Cardiac muscle cell (in vitro differentiated cells and primary cell): ENCODE measurements at places on chromosomes 4 and X. TPM values are rescaled to one million over a fixed set of nuclear protein-coding genes. Genes with fewer than 3 reads are reported as not detected.

Gene SMIM31
- not detected in 2 replicates for polyA plus RNA-seq

Gene ADH1C
- polyA plus RNA-seq = not detected in 2 replicates

Gene FGF5
- 0.97 and 2.0 TPM in 2 replicates for polyA plus RNA-seq

Gene GDPD2
- polyA plus RNA-seq = not detected in 2 replicates

Gene FAM241A
- 4.3 and 4.7 TPM in 2 replicates for polyA plus RNA-seq

Gene CENPE
- polyA plus RNA-seq = 3.5 and 19.2 TPM in 2 replicates

Gene ETFDH
- polyA plus RNA-seq = 21.7 and 24.9 TPM in 2 replicates

Gene STAP1
- 0.10 TPM in 1 of 2 replicates, not detected in the other for polyA plus RNA-seq

Gene ELF4
- polyA plus RNA-seq = 0.88 and 1.3 TPM in 2 replicates

Gene ERAS
- polyA plus RNA-seq = 0.17 TPM in 1 of 2 replicates, not detected in the other

Gene RS1
- polyA plus RNA-seq = 0.14 TPM in 1 of 2 replicates, not detected in the other

Gene SHOX
- polyA plus RNA-seq = not detected in 2 replicates

Gene RNF212
- 1.7 and 7.1 TPM in 2 replicates for polyA plus RNA-seq

Gene KLHL15
- 3.5 and 8.4 TPM in 2 replicates for polyA plus RNA-seq

Gene RTL9
- polyA plus RNA-seq = 0.39 and 0.88 TPM in 2 replicates

Gene EDA
- 0.52 and 0.56 TPM in 2 replicates for polyA plus RNA-seq

Gene ANKRD50
- 8.9 and 10.4 TPM in 2 replicates for polyA plus RNA-seq

Gene EGFL6
- 0.12 TPM in 1 of 2 replicates, not detected in the other for polyA plus RNA-seq

Gene CLNK
- polyA plus RNA-seq = not detected in 2 replicates

Gene UNC5C
- polyA plus RNA-seq = 11.0 and 13.4 TPM in 2 replicates

Gene KLKB1
- not detected in 2 replicates for polyA plus RNA-seq

Gene GYPB
- polyA plus RNA-seq = 0.37 and 0.43 TPM in 2 replicates

Gene PCDH18
- polyA plus RNA-seq = 2.2 and 2.5 TPM in 2 replicates

Gene RBMXL3
- not detected in 2 replicates for polyA plus RNA-seq

Gene GNRHR
- polyA plus RNA-seq = 0.22 TPM in 1 of 2 replicates, not detected in the other

Gene ATP8A1
- 5.0 and 7.6 TPM in 2 replicates for polyA plus RNA-seq

Gene ITGB1BP2
- polyA plus RNA-seq = 60.4 and 115 TPM in 2 replicates

Gene TMPRSS11E
- polyA plus RNA-seq = not detected in 2 replicates
